ENCODE measurements at places on chromosomes 4 and X. TPM values are rescaled to one million over a fixed set of nuclear protein-coding genes. Genes with fewer than 3 reads are reported as not detected.

GRCh38 chr4:146143888-146144287 lies 31.6 kb upstream of the LSM6 start:
- no peak for DNase-seq
- peaks cover 2% of the 10 kb centered on the region for H3K4me1 ChIP-seq
- peaks cover 15% of the 10 kb centered on the region for H3K27me3 ChIP-seq
- no peak overlapping the region for H3K4me3 ChIP-seq
- H3K36me3 ChIP-seq, result peaks cover 2% of the 10 kb centered on the region
- no peak overlapping the region for H3K27ac ChIP-seq

The TRIM75 gene
- total RNA-seq, result not detected

DNA sequence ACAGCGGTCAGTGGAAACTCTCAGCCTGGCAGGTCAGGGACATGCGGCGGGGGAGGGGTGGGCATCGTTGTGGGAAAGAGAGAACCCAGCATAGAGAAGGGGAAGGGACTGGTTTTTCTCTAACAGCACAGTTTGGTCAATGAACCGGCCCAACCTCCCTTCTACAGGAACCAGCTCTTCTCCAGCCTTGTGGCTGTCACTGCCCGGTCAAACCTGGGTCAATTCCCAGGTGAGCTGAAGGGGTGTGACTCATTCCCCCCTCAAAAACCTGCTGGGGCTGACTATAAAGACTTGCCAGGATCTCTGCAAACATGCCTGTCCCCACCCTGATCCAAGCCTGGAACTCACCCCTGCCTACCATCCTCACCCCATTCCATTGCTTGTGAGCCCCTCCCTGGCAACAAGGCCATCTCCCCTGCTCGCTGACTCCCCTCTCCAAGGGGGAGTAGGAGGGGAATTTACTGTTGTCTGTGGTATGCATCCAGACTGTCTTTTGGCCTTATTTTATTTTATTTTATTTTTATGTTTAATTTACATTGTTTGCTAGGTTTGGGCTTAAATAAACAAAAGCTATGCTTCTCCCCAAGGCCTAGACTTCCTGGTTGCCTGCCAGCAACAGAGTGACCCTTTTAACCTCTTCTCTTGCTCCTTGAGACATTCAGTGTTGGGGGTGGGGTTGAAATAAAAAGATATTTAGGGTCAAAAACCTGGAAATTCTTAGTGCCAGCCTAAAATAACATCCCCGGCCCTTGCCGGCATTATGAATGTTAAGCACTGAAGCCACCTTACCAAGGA lies 49.6 kb downstream of the TSC22D3 start:
- H3K4me1 ChIP-seq, result peaks cover 2% of the 10 kb centered on the region
- H3K36me3 ChIP-seq, result peaks cover 2% of the 10 kb centered on the region
- DNase-seq, result no peak
- H3K27me3 ChIP-seq, result no peaks in the 10 kb centered on the region
- H3K27ac ChIP-seq, result no peak overlapping the region

The SOWAHD gene
- 0.65 TPM for total RNA-seq

The MAGEC3 gene
- total RNA-seq, result not detected

The MAGEE1 gene
- 8.4 TPM for total RNA-seq

GRCh38 chr4:2745516-2745915 lies 10.6 kb downstream of the TNIP2 start:
- H3K4me1 ChIP-seq, result peaks cover 24% of the 10 kb centered on the region
- H3K36me3 ChIP-seq, result peaks cover 3% of the 10 kb centered on the region
- H3K4me3 ChIP-seq, result no peak overlapping the region

The CT45A1 gene
- not detected for total RNA-seq

GRCh38 chr4:121199742-121200561 lies 35.8 kb upstream of the TNIP3 start:
- H3K27me3 ChIP-seq, result no peaks in the 10 kb centered on the region
- peaks cover 17% of the 10 kb centered on the region for H3K4me1 ChIP-seq
- no peaks in the 10 kb centered on the region for H3K36me3 ChIP-seq
- H3K4me3 ChIP-seq, result no peak overlapping the region
